HuH-7.5 (cell line): ENCODE measurements at places on chromosomes 2 and 18.
A peak's percentile ranks its signal among the peaks of the same experiment; 100 is the strongest.

DNA sequence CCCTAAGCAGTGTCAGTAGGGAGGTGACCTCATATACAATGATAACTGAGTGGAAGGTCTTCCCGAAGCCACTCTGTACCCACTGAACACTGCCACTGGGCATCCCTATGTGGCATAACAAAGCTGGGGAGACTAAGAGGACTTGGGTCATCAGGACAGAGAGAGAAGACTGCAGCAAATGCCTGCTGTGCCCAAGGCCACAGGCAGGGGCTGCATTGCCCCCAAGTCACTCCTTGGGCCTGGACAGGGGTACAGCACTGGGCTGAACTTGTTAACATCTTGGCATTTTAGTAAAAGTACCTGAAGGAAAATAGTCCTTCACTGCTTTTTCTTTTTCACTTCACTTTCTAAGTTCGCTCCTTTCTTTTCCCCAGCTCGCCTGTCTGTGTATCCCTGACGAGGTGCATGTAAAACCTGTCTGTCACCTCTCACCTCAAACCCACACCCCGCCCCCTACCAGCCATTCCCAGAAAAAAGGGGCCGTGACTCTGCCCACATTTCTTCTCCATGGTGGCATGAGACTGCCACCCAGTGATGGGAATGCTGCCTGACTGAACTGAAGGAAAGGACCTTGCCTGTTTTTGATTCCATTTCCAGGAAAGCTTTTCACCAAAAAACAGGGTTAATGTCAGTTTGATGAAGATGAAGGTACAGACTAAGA lies 62.9 kb downstream of the MTHFD2 start:
- DNase-seq: no peak

DNA sequence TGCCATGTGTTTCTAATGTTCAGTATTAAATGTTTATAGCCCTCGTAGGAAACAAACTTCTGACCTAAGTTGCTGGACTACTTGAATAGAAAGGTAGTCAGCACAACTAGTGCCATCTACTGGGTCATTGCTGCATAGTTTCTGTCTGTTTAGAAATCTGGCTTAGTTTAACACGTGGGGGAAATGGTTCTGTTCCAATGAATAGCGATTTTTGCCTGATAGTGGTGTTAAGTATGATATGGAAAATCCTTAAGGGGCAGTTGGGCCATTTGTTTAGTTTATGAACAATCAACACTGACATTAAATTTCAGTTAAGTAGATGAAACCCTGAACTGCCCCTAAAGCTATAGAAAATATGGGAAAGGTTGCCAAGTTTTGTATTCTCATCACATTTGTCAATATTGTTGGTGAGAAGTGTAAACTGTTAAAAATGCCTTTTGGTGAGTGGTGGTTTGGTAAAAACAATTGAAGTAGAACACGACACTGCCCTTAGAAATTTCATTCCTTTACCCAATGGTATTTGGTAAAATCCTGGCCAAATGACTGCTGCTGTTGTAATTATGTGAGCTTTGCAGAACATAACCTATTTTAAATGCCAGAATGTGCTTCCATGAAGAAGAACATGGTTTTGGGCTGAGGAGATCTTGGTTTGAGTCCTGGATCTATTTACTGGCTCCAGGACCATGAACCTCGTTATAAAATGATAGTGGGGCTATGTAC lies 13.2 kb downstream of the NABP1 start:
- no peak for DNase-seq

DNA sequence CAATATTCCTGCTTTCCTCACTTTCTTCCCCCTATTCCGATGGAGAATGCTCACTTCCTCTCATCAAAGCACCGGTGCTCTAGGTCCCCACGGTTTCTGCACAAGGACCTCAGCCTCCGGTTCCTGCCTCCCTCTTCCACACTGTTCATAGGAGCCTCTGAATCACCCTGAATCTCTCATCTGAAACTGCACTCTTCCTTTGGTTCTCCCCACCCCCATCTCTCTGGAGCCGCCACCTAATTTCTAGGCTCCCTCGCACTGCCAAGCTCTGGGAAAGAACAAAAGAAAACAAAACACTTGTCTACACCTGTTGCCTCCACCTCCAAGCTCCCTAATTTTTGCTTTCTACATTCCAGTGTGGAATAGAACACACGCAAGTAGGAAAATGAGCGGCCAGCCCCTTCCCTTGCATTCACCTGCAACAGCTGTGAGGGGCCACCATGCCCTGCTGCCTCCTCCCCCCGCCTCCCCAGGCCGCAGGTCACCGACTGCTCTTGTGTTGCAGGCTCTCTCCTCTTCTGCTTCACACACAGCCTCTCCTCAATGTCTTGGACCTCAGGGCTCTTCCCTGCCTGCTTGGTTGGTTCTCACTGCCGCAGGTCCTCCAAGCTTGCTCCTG lies 9.6 kb downstream of the FBXO15 start:
- no peak for DNase-seq

GRCh38 chr18:39313992-39314391 lies 1748.4 kb upstream of the CELF4 start:
- no peak for DNase-seq

DNA sequence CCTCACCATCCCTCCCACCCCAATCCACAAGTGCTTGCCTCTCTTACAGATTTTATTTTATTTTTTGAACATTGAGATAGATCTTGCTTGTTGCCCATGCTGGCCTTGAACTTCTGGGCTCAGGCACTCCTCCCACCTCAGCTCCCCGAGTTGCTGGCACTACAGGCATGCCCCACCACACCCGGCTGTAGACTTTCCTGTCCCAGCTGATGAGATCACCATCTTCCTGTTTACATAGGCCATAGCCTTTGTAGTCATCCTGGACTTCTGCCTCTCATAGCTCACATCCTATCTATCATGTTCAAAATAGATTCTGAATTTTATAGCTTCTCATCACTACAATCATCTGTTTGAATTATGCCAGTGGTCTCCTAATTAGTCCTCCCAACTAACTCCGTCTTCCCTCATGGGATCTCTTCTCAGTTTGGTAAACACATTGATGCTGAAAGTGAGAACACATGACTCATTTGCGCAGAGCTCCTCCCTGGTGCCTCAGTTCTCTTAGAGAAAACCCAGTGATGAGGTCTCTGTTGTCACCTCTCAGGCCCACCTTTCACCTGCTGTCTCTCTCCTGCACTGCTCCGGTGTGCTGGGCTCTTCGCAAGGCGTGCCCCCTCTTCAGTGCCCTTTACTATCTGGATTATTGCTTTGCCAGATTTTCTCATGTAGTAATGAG lies 243.0 kb downstream of the ZNF407 start:
- DNase-seq: no peak

DNA sequence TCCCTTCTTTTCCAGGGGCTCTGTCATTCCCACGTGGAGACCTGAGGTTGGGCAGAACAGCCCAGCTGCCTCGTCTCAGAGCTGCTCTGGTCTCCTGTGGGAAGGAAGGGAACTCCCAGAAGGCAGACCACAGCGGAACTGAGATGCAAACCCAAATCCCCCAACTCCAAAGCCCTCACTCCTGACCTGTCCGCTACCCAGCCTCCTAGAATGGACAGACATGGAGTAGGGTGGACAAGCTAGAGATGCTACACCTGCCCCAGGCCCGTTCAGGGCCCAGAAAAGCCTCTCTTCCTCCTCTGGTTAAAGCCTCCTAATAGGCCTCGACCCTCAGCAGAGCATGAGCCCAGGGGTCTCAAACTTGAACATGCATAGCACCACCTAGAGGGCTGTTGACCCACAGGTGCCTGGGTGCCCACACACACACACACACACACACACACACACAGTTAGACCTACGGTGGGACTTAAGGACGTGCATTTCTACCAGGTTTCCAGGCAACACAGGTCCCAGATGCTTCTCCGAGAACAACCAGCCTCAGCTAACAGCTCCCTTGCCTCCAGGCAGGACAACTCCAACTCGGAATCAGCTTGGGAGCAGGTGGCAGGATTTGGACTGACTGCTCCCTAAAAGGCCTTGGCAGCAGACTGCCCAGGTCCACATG lies 93.5 kb downstream of the TNS1 start:
- no peak for DNase-seq

DNA sequence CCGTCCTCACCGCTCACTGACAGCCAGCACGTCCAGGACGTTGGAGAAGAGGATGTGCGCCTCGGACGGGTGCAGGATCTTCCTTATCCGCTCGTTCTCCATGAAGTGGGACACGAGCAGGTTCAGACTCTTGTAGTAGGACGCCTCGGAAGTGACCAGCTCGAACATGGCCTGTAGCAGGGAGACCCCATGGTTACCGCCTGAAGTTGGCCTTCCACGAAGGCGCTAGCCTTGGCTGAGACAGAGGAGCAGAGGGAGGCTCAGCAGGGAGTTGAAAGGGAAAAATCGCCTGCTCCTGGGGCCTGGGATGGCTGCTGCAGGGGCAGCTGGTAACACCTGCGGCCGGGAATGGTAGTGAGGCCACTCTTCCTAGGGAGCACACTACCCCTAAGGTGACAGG lies 24.7 kb downstream of the SNORC start:
- DNase-seq: no peak

DNA sequence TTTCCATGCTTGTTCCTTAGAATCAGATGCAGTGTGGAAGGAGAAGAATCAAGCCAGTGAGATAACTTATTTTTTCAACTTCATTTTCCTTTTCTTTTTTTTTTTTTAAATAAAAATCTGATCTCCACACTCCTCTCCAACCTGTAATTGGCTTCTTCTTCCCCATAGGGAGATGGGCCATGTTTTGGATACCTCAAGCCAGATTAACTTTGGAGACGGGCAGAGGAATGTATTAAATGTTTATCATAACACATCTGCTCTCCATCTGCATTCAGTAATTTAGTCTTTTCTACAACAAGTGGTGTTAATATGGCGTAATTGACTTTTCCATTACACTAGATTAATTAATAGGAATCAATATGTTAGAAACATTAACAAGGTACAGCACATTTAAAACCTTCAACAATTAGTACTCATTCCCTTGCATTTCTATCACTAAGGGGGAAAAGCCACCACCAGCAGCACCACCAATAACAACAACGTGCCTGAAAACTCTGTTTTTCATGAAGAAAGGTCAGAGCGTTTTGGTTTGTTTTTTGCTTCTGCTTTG lies 244.1 kb downstream of the MYCN start:
- DNase-seq: no peak

DNA sequence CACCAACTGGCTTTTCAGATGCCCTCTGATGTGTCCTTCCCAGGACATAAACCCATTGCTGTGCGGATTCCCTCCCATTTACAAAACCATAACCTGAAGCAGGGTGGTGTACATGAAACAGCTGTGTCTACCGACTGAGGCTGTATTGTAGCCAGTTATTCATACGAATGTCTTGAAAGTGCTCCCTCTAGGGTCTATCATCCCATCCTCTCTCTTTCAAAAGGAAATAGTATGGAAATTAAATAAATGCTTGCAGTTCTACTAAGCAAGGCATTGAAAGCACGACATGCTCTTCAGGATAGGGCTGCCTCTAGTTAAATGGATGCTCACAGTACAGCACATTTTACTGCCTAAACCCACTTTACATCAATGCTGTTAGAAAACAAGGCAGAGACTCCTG lies 112.2 kb upstream of the PXDN start:
- DNase-seq: no peak

GRCh38 chr2:143229952-143230351 lies 100.7 kb downstream of the ARHGAP15 start:
- DNase-seq: no peak

DNA sequence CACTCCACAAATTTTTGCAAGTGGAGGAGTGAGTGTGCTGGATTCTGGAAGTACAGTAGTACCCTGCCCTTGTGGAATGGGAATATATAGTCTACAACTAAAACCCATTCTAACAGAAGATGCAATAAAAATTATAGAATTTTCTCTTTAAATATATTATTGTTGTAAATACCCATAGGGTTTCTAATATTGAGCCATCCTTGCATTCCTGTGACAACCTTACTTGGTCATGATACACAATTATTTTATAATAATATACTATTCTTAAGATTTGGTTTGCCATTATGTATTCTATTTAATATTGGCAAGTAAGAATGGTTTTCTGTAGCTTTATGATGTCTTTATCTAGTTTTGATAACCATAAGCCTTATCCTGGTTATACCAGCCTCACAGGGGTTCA lies 52.2 kb downstream of the EML6 start:
- DNase-seq: no peak

GRCh38 chr2:241777170-241777685 lies 606 bp downstream of the GAL3ST2 start:
- peak; percentile 11 for DNase-seq

DNA sequence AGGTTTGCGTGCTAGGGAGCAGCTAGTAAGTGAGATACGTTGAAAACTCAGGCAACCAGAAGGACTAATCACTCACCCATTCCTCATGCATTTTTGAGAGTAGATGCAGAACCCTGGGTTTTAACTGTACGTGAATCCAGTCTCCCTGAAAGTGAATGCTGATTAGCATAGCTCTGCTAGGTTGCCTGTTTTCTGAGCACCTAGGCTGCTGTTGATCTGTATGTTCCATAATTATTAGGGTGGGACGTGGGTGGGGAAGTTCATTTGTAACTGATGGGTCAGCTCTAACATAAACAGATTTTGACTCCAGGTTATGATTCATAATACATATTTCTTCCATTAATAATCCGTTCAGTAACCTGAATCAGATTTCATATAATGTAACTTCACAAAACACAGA lies 379.0 kb upstream of the FANCL start:
- no peak for DNase-seq

DNA sequence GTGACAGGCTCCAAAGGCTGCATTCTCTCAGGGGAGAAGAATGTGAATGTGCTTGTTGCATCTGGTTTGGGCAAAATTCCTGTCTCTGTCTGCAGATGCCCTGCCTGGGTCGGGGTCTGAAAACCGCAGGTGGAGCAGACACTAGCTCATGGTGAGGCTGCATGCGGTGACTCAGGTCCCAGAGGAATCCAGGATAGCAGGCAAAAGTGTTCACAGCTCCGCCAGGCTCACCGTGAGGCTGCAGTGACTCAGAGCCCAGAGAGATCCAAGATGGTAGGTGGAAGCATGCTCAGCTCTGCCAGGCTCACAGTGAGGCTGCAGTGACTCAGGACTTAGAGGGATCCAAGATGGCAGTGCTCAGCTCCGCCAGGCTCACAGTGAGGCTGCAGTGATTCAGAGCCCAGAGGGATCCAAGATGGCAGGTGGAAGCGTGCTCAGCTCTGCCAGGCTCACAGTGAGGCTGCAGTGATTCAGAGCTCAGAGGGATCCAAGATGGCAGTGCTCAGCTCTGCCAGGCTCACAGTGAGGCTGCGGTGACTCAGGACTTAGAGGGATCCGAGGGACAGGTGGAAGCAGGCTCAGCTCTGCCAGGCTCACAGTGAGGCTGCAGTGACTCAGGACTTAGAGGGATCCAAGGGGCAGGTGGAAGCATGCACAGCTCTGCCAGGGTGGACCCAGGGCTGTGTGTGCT lies 200.5 kb downstream of the ACKR3 start:
- no peak for DNase-seq

DNA sequence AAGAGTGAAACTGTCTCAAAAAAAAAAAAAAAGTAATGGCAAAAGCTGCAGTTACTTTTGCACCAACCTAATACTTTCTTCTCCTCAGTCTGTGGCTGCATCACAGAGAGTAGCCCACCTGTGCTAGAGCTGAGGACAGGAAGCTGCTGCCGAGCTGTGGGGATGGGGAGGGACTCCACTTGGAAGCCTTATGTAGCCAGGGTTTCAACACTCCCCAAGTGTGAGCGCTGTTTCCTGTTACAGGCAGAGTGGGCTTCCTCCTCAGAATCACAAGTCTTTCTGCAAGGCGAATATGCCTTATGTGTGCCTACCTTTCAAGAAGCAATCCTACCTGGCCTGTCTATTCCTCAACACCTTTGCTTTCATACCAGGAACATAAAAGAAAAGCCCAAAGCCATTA lies 36.3 kb upstream of the CYP27C1 start:
- no peak for DNase-seq

GRCh38 chr18:61196750-61197149 lies 136.5 kb upstream of the CDH20 start:
- no peak for DNase-seq
